ENCODE measurements at places on chromosomes 5 and 9.

DNA sequence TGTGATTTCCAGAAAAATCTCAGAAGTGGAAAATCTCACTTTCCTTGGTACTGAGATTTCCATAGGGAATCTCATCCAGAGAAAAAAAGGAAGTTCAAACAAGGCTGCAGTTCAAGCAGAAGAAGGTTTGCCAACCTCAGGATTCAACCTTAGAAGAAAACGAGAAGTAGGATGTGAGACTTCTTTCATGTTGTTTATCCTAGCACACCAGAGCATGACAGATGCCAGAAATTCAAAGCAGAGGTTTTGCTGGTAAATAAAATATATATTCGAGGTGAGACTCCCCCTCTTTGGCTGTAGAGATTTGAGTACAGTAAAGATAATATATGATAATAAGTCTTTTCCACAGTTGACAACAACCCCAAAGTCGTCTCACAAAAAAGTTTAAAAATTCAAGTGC lies 116.9 kb upstream of the SMC2 start:
- DNase-seq = no peak

- no peak for DNase-seq
These were observed 226 bp upstream of the RANBP17 start for GRCh38 chr5:170861667-170861916.

DNA sequence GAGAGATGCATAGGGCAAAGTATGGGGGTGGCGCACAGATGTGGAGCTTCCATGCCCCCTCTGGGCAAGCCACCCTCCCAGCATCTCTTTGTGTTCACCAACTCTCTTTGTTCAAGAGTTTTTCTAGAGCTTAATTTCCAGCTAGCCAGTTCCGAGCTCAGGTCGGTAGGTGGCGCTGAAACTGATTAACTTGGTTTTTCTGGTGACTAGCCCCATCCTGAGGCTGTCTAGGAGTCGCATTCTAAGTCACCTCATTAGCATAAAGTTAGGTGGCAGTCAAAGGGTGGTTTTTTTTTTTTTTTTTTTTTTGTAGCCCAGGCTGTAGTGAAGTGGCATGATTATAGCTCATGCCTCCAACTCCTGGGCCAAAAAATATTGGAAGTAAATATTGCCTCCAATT lies 476.4 kb downstream of the KDM4C start:
- DNase-seq = no peak

GRCh38 chr9:108860764-108861163 lies 1.3 kb upstream of the ACTL7A start:
- no peak for DNase-seq

DNA sequence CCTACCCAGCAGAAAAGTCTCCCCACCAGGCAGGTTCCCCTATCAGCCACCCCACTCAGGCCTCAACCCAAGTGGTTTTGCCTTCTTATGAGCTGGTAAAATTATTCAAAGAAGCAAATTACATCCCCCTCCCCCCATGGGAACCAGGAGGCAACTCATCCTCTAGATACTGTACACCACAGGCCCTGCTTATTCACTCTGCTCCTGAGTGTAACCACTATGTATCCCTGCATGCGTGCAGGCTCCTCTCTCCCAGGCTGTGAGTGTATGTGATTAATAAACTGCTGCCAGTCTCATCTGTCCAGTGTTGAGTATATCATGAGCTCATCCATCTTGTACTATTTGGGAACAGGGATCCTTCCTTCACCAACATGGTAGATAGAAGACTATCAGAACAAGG lies 8.6 kb downstream of the KCTD16 start:
- DNase-seq = no peak

GRCh38 chr5:56482363-56482762 lies 249.2 kb upstream of the ANKRD55 start:
- no peak for DNase-seq

- DNase-seq = no peak
These were observed 106.8 kb upstream of the PTGER4 start for GRCh38 chr5:40572937-40573336.

DNA sequence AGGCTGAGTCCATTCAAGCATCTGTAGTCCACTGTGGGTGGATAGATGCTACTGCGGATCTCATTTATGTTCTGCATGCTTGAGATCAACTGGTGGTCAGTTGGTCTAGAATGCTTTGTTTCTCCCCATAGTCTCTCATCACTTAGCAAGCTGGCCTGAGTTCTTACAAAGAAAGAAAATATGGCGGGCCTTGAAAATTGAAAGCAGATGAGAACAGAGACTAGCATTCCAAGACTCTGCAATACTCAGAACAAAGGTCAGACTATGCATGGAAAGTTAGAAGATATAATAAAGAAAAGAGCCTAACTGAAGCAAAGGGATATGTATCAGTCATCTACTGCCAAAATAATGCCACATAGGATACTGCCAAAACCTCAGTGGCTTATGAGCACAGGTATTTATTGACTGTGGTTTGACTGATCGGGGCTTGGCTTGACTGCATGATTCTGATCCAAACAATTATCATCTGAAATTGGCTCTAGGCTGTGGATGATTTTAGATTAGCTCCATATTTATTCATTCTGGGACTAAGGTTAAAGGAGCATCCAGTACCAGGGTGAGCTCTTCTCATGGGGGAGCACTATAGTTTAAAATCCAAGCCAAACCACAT lies 258.9 kb downstream of the TAF11L14 start:
- DNase-seq = no peak
